CMK (cell line): ENCODE measurements at places on chromosomes 6 and 20.

- DNase-seq, result no peak
Measured at GRCh38 chr6:135298455-135298854, 117.3 kb downstream of the MYB start.

DNA sequence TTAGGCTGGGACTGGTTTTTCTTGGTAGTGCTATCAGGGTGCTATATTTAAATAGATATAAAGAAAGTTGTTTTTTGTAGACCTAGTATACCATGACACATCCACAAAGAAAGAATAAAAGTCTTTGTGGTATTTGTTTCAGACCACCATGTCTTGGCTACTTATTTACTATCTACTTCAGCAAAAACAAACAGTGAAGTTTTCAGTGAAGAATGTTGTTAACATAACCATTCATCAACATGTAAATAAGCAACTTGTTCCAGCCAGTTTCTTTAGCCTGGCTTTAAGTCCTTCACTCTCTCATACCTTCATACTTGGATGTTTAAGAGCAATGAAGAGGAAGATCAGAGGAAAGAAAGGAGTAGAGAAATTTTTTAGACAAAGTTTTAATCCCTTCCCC, 624.1 kb downstream of the CD109 start:
- no peak for DNase-seq

GRCh38 chr6:132937466-132937906, 123.1 kb downstream of the RPS12 start:
- no peak for DNase-seq

DNA sequence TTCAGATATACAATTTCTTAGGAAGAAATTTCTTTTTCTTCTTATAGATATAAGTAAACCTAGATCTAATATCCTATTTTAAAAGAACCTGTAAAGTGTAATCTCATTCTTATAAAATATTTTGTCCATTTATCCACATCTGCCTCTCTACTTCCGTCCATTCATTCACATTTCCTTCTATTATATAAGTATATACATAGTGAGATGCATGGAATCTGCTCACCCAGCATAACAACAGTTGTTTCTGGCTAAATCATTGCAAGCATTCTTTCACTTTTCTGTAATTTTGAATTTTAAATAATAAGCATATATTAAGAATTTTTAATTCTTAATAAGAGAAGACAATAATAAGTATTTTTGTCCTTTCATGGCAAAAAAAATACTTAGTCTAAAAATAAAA, 45.4 kb downstream of the CEP162 start:
- DNase-seq, result no peak

GRCh38 chr20:21315138-21315537, 12.0 kb downstream of the XRN2 start:
- no peak for DNase-seq

DNA sequence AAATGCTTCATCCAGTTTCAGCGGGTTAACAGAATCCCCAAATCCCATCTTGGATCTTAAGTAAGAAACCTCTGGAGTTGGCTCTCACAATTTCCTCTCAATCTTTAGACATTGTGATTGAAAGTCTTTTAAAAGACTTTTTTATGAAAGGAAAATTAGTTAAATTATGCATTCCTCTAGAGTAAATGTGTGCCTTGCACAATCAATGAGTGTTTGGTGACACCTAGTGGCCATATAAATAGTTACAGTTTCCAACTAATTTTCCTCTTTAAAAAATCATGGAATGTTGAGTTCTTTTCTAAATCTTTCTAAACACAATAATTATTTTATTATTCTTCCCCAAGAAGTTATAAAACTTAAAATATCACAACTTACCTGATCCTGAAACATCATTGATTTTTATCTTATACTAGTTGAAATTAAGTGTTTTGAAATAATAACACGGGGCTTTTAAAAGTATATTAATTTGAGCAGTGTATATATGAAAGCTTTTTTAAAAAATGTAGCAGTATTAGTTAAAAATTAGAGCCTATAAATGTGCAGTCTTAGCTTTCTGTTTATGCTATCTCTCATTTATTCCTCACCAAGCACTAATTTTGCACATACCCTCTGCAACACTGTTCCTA, 66.4 kb downstream of the PKHD1 start:
- no peak for DNase-seq

- DNase-seq, result peak; percentile 38
Measured at GRCh38 chr6:7468382-7469081, 72.9 kb upstream of the DSP start.

- no peak for DNase-seq
Measured at GRCh38 chr6:134094441-134094840, 42.0 kb upstream of the SLC2A12 start.

GRCh38 chr20:36571564-36572504, 1.6 kb upstream of the TGIF2 start:
- peak; percentile 72 for DNase-seq

DNA sequence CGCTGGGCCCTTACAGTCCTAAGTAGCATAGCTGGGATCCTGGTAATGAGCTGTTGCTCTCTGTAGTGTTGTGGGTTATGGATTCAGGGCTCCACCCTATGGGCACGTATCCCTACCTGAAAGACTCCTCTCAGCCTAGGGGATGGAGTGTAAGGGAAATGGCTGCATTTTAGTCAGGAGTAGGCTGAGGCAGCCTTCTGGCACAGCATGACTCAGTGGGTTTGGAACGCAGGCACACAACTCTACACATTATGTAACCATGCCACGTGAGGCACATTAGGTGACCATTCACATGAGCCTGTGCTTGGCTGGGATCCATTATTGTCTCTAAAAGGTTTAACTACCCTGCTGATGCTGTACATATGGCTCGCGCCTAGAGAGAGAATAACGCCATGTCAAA, 27.8 kb downstream of the HDDC2 start:
- no peak for DNase-seq

DNA sequence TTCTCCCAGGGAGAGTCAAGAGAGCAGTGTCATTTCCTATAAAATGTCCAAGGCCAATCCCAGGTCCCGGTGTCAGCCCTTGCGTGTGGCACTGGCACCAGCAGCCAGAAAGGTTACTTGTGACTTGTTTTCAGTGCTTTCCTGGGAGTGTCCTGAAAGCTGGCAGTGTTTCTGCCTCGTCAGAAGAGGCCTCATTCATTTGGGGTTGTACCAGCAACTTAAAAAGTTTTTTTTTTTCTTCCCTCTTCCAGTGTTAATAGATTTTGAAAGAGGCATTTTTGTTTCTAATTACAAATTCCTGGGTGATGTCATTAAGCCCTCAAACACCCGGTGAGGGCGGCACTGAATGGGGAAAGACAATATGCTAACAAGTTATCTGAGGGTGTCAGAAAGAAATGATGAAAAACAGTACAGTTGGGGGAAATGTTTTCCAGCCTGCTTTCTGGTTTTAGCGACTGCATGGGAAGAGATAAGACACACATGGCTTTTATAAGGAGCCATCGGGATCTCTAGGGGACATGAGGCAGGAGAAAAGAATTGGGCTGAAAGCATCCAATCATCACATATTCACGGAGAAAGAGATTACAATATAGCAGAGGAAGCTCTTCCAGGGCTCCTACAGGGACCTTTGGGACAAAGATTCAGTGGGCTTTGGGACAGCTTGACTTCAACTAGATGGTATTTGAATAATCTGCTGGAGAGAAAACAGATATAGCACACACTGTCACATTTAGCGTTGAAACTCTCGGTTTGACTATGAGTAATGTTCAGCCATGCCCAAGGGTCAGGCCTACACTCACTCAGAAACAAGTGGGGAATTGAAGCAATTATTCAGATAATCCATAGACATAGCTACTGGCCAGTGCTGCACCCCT, 153.0 kb downstream of the BCAS1 start:
- no peak for DNase-seq

GRCh38 chr20:57476641-57477461, 48.1 kb downstream of the CTCFL start:
- DNase-seq, result no peak

DNA sequence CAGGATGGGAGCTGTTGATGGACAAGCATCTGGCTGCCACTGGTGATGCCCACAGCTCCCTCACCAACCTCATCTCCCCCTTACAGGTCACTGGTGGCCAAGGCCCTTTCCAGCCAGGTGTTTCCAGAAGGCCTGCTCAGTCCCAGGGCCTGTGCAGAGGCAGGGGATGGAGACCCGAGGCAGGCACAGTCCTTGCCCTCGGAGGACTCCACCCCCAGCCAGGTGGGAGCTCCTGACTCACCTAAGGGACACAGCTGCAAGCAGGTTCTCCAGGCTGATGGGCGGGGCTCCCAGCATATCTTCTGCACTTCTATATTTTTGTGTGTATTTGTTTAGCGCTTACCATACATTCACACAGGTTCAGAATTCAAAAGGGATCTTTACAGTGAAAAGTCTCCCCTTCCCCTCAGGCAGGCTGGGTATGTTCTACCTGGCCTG, 17.4 kb downstream of the PRPH2 start:
- DNase-seq, result no peak

- DNase-seq, result no peak
Measured at GRCh38 chr6:26415791-26416190, 13.7 kb downstream of the BTN3A1 start.

GRCh38 chr6:47413752-47414422, 63.7 kb upstream of the CD2AP start:
- peak; percentile 53 for DNase-seq

DNA sequence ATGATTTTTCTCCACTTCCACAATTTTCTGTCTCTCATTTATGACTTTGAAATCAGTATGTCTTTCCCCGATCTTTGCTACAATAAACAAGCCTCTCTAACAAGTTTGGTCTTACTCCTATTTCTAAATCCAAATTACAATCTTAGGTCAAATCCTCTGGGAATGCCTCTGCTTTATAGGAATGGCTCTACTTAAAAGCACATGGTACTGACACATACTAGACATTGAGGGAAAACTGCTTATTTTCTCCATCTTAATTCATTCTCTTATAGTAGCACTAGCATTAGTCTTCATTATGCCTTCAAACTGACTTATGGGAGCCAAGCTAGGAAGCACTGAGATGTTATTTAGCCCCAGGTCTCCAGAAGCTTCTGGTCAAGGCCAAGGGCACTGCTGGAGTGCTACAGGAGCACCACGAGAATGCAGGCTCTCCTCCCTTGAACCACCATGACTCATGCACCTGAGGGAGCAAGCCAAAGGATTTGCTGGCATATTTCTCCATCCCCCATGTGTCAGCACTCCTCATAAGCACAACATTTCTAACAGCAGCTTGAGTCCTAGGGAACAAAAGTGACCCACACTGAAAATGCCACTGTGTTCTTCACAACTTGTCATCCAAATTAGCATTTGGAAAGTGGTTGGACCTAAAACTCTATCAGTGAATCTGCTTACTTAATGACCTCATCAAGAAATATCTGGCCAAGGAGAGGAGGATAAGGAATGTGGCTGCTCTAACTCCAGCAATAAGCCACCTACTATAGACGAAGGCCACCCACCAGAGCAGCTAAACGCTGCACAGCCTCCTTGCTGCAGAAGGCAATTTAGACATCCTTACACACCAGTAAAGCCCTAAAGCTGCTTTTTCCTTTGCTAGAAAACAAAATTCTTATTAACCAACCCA, 156.8 kb upstream of the KCNQ5 start:
- DNase-seq, result no peak

DNA sequence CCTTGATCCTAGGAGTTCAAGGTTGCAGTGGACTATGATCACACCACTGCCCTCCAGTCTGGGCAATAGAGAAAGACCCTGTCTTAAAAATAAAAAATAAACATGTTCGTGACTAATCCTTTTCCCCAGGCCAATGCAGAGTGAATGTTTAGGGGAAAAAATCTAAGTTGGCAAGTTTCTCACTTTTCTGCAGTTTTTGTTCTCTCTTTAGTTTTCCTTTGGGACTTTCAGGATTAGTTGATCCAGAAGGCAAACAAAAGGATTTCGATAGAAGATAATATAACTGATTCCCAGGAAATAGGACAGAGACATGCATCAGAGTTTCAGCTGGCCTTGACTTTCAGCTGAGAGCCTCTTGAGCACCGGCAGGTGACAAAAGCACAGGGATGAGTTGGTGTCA, 53.3 kb downstream of the SOD2 start:
- no peak for DNase-seq

- DNase-seq, result no peak
Measured at GRCh38 chr20:11076434-11077105, 402.8 kb upstream of the JAG1 start.

DNA sequence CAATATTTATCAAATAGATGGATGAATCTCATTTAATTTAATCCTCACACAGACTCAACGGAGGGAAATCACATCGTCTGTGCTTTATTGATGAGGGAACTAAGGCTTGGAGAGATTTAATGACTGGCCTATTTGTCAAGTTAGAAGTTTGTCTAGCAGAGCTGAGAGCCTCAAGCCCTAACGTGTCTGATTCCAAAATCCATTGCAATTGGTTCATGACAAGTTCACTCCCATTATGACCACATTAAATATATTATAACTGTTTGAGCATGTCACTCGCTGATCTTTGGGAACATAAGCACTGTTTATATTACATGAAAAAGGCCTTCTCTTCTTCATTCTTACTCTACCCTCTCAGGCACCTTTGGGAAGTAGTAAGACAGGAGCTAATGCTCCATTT, 89.4 kb upstream of the SIRPA start:
- no peak for DNase-seq

GRCh38 chr20:48294942-48295341, 509.7 kb upstream of the SULF2 start:
- DNase-seq, result no peak

- no peak for DNase-seq
Measured at GRCh38 chr20:51354191-51354768, 188.2 kb downstream of the NFATC2 start.

DNA sequence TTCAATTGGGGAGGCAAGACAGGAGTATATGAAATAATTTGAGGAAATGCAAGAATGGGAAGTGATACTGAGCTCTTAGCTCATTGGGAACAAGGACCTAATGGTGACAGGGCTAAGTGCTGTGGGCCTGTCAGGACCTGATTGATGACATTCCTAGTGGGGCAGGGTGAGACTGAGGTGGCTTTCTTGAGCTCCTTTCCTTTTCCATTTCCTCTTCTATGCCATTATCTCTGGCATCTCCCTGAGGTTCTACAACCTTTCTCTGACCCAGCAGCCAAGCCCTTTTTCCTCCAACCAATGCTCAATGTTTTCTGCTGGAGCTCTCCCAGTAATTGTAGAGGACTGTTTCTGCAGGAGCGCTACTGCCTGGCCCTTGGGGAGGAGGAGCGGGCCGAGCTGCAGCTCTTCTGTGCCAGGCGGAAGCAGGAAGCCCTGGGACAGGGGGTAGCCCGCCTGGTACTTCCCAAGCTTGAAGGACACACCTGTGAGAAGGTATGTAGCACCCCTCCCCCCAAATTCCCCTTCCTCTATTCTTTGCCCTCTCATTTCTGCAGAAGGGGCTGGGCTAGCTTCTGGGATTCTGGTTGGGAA, 2.8 kb upstream of the TOMM6 start:
- DNase-seq, result no peak

GRCh38 chr20:38115205-38115604, 49.9 kb downstream of the TGM2 start:
- no peak for DNase-seq
